ENCODE measurements at places on chromosomes 7 and 10.

DNA sequence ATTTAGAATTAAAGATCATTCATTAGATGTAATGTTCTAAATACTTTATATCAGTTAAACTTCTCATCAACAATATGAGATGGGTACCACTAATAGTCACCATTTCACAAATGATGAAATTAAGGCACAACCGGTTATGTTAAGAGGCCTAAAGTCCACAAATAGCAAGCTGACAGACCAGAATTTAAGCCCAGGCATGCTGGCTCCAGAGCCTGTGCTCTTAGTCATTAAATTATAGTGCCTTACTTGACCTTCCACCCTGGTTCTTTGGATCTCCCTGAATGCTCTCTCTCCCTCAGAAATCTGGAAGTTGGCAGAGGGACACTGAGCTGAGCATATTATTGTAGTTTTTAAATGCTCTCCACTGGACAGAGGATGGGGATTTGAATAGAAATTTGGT, 3.6 kb downstream of the LIPN start:
- no peak for DNase-seq

GRCh38 chr10:13105184-13105583, 5.2 kb downstream of the OPTN start:
- DNase-seq: peak; percentile 38

DNA sequence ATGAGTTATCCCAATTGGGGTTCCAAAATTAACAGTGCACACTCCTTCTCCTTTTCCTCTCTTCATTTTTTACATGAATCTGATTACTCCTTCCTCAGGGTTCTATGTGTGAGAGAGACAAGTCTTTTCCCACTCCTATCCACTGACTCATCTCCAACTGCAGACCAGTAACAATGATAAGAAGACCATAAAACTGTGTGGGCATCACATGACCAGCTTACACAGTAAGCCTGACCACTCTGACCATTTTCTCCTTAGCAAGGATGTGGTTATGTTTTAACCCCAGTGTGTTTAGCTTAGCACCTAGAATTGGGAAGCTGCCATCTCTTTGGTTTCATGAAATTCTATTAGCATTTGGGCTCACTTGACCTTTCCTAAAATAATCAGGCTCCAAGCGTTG, 145.0 kb upstream of the CALCR start:
- DNase-seq: no peak

- no peak for DNase-seq
Measured at GRCh38 chr7:28203508-28204240, 23.1 kb upstream of the JAZF1 start.

- no peak for DNase-seq
Measured at GRCh38 chr10:83706120-83706519, 433.2 kb upstream of the GHITM start.

DNA sequence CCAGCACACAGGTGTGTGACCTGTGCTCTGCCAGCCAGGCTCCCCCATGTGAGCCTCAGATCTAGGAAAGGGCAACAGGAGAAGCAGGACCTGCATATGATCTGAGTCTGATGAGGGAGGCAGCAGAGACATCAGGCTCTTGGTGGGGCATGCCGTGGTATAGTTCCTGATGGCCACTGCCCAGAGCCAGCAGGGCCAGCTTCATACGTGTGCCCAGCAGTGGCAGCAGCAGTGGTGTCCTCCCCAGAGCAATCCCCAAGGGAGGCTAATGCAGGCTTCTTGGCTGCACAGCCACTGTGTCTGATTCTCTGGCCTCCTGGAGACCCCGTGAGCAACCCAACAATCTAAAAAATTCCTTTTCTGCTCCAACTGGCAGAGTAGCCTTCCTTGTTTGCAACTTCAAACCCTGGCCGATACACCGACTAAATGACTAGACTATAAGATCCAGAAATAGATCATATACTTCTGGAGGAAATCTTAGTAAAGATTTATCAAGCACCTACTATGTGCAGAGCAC, 230.6 kb upstream of the ZMIZ1 start:
- no peak for DNase-seq

DNA sequence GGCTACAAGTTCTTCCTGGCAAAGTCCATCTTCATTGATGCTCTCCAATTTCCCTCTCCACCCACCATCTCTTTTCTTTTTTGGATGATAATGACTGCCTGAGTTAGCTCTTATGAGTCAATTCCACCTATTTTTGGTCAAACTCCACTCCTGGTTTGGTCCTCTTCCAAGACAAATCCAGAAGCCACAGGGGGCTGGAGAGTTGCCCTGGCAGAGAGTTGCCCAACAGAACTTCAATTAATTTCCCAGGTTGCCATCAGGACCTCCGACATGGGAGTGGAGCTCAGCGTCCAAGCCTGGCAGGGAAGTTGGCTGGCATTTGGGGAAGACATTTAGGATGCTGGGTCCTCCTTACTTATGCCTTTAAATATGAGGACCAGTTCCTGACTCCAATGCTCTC, 29.2 kb upstream of the KCNMA1 start:
- DNase-seq: no peak

GRCh38 chr7:38367301-38367890, 94.0 kb upstream of the TARP start:
- DNase-seq: no peak

- no peak for DNase-seq
Measured at GRCh38 chr7:33452805-33453502, 323.6 kb downstream of the BBS9 start.

GRCh38 chr7:106417273-106417902, 132.6 kb upstream of the NAMPT start:
- no peak for DNase-seq

DNA sequence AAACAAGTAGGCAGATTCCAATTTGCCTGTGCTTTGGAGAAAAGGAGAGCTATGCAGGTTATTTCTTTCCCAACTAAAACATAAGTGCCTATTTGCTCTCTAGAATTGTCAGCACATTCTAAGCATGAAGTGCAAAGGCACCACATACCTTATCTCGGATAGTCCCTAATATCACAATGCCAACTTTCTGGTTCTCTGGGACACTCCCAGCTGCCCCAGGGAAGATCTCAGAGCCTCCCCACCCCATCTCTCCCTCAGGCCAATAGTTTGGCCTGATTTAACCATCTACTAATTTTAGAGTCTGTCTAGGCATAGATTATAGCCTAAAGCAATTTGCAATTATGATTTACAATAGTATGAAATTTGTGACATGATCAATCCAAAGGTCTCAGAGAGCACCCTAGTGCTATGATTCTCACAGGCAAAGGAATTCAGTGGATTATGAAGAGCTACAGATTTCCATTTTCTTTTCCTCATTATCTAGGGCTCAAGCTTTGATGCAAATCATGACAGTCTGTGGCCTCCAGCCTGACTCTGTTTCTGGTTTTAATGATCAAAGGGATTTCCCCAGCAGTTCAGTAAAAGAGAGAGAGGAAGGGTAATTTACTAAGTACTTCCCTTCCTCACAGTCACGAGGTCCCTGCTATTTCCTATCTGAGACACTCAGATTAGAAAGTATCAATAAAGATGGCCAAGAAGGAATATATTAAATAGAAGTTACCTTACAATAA, 29.0 kb upstream of the IL6 start:
- no peak for DNase-seq

GRCh38 chr10:115982526-115982925, 290.5 kb downstream of the GFRA1 start:
- no peak for DNase-seq

DNA sequence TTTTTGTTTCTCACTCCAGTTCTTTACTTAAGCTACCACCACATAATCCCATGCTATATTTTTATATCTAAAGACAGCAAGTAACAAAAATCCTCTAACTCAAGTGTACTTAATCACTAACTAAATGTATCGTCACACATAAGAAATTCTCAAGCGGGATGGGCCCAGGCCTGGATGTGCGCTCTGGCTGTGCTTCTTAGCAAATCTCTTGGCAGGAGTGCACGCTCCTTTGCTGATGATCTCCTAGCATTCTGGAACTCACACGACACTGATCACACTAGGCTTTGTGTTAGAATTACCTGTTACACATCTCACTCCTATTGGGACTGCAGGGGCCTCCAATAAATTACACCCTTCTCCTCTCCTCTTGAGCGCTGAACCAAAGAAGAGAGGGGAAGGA, 46.7 kb upstream of the CALD1 start:
- no peak for DNase-seq

DNA sequence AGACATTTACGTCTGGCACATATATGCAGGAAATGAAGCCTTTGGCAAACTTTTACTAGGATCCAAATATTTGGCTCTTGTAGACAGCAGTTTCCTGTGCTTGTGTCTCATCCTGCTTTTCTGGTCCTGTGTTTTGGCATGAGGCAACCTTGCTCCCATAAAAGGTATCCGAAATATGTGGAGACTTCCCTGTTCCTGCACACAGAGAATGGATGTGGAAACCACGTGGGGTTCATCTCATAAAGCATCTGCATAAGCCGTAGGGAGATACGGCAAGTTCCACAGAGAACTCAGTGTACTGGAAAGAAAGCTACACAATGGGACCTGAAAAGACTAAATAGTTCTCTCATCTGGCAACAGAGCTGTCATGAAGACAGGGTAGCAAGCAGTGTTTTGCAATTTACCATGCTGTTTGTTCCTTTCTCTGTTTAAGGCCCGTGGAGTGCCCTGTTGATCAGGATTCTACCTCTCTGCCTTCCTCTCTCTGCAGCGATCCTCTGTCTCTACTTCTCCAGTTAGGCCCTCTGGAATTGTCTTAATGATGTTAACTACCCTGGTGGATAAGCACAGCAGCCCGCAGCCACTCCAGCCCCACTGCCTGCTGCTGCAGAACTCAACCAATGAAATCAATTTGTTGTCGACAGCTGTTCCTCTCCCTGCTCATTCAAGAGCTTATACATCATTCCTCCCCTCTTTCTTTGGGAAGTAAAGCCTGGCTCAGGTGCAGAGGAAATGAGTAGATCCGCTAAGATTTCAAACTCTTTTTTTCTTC, 293.6 kb downstream of the CSTF2T start:
- no peak for DNase-seq

DNA sequence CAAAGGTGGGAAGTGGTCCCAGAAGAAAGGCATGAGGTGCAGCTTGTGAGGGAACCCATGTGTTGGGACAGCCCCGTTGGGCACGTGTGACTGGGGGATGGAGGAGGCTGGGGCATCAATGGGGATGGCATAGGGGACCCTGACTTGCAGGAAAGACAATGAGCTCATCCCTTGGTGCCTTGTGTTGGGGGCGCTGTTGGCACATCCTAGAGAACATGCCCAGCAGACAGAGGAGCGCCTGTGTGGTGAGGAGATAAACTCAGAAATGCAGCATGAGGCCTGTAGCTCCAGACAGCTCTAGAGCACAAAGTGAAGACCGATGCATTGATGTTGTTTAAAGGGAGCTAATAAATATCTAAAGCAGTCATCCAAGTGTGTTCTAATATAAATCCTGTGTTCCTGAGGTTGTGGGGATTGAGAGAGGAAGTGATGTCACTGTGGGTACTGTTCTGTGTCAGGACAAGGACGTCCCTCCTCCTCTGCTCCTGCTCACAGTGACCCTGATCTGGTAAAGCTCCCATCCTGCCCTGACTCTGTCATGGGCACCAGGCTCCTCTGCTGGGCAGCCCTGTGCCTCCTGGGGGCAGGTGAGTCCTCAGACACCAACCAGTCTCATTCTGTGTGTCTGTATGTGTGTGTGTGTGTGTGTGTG, 126.1 kb upstream of the PRSS58 start:
- DNase-seq: no peak

DNA sequence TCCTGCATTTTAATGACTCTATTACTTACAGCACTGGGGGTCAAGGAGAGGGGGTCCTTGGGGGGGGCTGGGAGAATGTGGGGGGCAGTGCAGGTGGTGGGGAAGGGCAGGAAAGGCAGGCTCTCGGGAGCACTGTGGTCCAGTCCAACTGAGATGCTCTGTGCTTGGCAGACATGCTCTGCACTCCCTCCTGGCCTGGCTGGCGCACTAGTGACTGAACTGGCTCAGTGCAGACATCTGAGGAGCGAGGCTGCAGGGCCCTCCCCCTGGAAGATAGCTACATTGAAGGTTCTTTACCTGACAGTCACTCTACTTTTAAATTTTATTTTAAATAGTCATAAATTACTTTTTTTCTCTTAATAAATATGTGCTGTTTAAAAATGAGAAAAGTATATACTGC, 105.7 kb downstream of the NEURL1 start:
- DNase-seq: no peak

- no peak for DNase-seq
Measured at GRCh38 chr7:106288263-106288662, 3.5 kb upstream of the NAMPT start.

DNA sequence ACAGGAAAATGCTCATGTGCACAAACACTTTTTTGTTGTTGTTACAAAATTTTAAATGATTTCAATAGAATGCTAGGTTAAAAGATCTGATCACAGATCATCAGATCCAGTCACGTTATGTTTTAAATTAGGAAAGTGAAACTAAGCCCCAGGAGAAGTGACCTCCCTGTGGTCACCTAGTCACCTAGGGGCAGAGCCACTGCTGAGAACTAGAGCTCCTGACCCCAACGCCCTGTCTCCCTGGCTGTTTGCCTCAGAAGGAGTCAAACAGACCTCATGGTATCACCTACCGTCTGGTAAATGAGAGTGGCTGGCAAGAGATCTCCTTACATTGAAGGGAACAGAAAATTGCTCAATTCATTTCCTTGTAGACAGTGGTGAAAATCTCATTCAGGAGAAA, 447.3 kb downstream of the ADRA2A start:
- DNase-seq: no peak

- DNase-seq: no peak
Measured at GRCh38 chr10:14014423-14014822, 316.3 kb downstream of the FRMD4A start.

- no peak for DNase-seq
Measured at GRCh38 chr7:134907639-134908038, 78.7 kb upstream of the AGBL3 start.

DNA sequence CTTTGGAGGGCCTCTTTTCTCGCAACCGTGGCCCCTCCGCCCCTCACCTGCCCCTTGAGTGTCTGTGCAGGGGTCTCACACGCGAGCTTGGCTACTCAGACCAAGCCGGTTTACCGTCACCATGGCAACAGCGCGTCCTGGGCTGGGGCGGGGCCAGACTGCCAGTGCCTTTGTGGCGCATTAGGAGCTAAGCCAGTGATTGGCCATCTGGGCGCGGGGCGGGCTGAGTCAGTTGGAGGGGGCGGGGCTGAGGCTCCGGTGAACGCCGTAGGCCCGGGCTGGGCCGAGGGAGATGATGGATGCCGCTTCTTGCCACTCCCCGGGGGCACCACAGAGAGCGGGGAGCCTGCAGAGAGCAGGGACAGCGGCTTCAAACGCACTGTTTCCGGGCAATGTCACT, 48.7 kb upstream of the FXYD4 start:
- DNase-seq: peak; percentile 91

- no peak for DNase-seq
Measured at GRCh38 chr7:127702052-127702652, 50.2 kb downstream of the SND1 start.

GRCh38 chr7:32494946-32495297, 367 bp upstream of the AVL9 start:
- DNase-seq: no peak

DNA sequence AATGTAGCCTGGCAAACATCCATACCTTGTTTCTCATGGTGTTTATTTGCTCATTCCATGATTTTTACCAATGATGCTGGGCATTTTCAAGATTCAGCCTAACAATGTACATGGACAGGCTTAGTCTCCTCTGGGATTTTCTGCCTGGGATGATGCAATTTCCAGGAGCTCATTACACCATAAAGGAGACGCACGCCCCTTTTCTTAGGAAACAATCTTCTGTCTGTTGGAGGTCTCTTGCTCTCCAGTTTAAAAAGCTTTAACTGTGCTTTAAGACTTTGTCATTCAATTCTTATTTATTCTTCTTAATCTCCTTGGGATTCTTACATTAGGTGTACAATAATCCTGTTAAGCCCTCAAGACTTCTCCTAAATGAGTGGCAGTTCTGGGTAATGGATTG, 150.3 kb upstream of the NRP1 start:
- peak; percentile 39 for DNase-seq
